Ecto neural progenitor cell (in vitro differentiated cells): ENCODE measurements at places on chromosomes 13 and 19.

GRCh38 chr19:56725829-56726424 is 54.4 kb upstream of the ZNF835 start:
- no peak for DNase-seq

- DNase-seq, result peak; percentile 47
Observed at GRCh38 chr13:40922437-40923040, 96.6 kb downstream of the ELF1 start.

- DNase-seq, result no peak
Observed at GRCh38 chr13:44331912-44332851, 41.4 kb upstream of the SERP2 start.

DNA sequence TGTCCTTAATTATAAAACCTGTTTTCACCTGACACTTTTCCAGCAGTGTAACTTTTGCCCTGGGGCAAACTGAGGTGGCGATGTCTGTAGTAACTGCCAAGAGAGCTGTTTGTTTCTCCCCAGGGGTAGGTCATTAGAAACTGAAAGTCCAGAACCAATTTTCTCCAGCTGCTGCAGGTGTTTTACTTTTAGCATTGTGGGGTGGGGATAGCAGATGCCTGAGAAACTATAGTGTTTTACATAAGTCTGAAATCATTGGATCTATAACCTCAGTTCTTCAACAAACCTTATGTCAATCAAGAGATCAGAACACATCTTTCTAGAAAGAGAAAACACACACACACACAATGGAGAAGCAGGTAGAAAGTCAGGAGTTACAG is 92.7 kb downstream of the LHFPL6 start:
- no peak for DNase-seq

DNA sequence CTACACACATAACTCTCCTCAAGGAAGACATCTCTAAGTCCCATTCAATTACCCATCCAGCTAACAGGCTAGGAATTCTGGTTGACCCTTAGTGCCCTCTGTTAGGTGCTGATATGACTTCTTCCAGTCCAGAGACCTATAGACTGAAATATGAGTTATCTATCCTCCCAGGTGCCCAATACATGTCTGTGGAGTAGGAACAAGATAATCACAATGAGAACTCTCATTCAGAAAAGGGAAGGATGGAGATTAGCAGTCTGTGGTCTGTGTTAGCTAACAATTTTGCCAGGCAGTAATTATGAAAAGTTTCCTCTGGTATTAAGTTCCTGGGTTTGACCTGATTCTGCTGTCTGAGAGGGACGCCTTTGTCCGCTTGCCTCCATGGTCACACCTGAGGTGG is 44.2 kb upstream of the SLAIN1 start:
- DNase-seq, result no peak

GRCh38 chr13:113034451-113035212 is 65.6 kb downstream of the MCF2L start:
- peak; percentile 63 for DNase-seq

GRCh38 chr13:98761986-98762616 is 9.6 kb upstream of the SLC15A1 start:
- no peak for DNase-seq

- DNase-seq, result no peak
Observed at GRCh38 chr13:28584873-28585381, 74.0 kb upstream of the POMP start.

DNA sequence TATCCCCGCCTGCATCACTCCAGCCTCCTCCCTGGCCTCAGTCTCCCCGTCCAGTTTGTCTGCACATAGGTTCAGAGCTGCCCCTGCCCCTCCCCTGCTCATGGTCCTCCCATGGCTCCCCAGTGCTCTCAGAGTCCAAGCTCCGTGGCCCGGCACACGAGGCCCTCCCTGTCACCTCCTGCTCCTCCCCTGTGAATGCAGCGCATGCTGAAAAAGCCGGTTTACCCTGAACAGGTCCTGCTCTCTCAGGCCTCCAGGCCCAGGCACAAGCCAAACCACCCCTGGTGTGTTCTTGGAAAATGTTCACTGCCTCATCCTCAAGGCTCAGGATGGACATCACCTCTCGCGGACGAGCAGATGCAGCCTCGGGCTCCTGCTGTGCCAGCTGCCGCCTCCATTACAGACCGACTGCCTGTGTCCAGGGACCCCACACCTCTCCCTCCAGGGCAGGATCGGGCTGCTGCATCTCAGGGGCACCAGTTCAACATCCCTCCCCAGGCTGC is 13.0 kb downstream of the EMP3 start:
- no peak for DNase-seq
